ENCODE measurements at places on chromosomes 11 and 22.

DNA sequence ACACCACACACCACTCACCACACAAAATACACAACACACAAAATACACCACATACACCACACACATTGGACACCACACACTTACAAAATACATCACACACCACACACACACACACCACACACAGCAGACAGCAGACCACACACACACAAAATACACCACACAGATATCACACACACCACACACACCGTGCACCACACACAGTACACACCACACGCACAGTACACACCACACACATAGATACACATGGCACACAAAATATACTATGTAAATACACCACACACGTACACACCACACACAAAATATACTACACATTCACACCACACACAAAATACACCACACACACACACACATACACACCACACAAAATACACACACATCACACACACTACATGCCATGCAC lies 1243.5 kb downstream of the BRD1 start:
- no peak for DNase-seq

DNA sequence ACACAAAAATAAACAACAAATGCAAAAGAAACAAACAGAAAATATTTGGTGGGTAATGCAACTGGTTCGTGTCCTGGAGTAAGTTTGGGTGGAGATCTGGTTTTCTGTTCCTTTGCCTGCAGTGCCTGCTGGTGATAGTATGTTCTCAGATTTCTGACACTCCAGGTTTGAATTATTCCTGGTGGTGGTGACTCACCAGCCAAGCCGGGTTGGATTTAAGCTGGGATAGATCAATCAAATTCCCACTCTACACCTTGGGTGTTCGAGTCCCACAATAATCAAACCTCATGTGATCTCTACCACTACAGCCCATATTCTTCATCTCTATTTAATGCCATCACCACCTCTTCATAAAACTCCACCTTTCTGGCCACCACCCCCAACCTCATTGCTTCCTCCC lies 421.8 kb downstream of the NTM start:
- no peak for DNase-seq

GRCh38 chr22:22979121-22979724 lies 91.1 kb upstream of the GNAZ start:
- DNase-seq = no peak

GRCh38 chr11:76916712-76917111 lies 56.0 kb downstream of the ACER3 start:
- DNase-seq = no peak

DNA sequence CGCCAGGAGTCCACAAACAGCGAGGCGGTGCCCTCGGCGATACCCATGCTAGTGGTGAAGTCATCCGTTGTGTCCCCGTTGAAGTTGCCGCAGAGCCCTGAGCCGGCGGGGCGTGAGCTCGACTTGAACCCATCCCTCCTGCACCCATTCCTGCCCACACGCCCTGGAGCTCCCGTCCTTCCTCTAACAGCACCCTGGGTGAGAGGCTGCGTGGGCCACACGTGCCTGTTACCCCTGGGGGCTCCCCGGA lies 8.3 kb downstream of the MUC6 start:
- no peak for DNase-seq

DNA sequence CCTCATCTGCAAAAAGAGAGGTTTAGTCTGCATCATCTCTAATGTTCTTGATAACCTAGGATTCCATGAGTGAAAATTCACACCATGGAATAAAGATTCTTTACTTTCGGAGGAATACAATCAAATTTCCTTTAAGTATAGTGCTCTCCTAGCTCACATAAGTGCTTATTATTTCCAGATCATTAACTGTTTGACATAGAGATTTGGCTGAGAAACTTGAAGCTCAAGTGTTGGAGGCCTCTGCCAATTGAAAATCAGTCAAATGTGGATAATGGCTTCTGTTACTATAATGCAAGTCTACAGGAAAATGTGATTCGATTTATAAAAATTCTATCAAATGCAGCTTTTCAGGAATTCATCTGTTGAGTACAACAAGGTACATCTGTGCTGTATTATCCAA lies 144.6 kb downstream of the KIF18A start:
- no peak for DNase-seq

DNA sequence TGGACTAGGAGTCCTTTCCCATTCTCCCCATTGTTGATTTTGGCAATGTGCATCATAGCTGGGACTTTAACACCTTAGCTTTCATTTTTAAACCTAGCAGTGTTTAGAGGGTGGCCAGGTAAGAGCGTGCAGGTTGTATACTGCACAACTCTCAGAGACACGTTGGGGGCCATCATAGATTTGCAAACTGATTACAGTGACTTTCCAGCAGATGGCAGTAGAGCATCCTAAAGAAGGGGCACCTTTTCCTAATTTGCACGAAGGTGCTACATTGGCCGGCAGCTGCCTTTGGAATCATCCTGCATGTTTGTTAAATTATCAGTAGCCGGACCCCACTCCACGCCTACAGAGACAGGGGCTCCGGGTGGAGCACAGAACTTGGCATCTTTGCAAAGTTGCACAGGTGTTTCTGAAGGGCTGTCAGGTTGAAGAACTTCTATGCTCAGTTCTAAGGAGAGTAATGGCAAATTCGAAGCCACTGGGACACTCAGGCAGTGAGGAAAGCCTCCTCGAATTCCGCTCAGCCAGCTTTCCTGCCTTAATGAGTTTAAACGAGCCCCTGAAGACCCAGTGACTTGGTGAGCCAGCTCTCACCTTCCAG lies 7.7 kb downstream of the LHFPL7 start:
- DNase-seq = no peak

DNA sequence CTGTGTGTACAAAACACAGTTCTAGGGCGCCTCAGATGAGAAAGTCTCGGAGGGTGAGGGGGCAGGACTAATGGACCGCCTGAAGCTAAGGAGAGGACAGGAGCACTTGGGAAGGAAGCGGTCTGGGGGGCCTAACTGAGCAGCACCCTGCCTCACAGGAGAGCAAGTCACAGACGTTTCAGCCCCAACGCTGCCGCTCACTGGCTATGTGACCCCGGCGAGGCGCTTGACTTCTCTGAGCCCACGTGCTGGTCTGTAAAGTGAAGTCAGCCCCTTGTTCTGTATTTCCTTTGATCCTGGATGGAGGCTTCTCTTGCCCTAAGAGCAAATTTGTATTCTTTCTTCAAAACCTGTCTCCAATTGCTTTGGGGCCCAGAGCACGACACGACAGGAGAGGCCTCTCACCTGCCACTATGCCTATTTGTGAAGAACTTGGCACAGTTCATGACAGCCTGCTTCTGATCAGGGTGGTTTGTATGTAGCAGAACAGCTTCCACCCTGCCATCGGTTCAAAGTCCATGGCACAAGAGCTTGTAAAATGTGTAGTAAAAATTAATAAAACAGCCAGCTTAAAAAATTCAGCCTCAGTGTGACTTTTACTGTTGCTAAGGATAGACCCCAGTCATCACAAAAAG lies 59.1 kb downstream of the WNT11 start:
- DNase-seq = no peak

DNA sequence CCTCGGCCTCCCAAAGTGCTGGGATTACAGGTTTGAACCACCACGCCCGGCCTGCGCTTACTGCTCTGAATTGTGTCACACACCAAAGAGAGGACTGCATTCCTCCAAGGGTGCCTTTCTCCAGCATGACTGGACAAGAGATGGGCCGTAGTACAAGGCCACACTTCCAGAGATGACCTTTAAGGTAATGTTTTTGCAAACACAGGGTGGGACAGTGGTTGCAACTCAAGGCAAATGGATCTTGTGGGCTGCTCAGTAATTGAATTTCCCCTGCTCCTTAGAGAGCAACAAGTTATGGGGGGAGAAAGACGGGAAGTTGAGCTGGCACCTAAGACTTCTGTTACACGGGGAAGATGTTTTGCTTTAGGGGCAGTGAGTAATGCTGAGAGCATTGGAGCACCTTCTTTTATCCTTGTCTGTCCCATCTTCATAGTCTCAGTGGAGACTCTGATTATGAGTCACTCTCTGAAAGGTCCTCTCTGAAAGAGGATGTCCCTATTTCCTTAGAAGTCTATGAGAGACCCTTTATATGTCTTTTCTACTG lies 66.3 kb downstream of the C11orf91 start:
- DNase-seq = no peak

Measured in stimulated activated CD8-positive, alpha-beta memory T cell treated with anti-CD3 and anti-CD28 coated beads, Interleukin-12 subunit alpha, Interleukin-12 subunit beta, amount 100 ng/mL, for 4 hours (primary cell).